ENCODE measurements at places on chromosomes 5 and 9. TPM values are rescaled to one million over a fixed set of nuclear protein-coding genes. Genes with fewer than 3 reads are reported as not detected.

The PKD2L2 gene
- polyA plus RNA-seq = not detected

The TLX3 gene
- not detected for polyA plus RNA-seq

The MOCS2 gene
- polyA plus RNA-seq = 46.4 TPM

The ZNF883 gene
- 1.3 TPM for polyA plus RNA-seq

The CDC14B gene
- polyA plus RNA-seq = 13.9 TPM

DNA sequence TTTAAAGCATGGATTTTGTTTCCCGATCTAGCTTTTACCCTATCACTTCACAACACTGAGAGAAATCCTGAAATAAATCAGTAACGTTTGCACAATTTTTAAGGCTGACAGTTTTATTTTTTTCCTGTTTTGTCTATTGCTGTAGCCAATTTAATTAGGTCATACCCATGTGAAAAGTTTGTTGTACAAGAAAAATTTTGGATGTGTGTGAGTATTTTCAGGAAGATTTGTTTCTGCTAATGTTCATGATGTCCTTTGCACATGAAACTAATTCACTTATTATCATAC, 237.8 kb downstream of the ARRDC3 start:
- no peak for DNase-seq

DNA sequence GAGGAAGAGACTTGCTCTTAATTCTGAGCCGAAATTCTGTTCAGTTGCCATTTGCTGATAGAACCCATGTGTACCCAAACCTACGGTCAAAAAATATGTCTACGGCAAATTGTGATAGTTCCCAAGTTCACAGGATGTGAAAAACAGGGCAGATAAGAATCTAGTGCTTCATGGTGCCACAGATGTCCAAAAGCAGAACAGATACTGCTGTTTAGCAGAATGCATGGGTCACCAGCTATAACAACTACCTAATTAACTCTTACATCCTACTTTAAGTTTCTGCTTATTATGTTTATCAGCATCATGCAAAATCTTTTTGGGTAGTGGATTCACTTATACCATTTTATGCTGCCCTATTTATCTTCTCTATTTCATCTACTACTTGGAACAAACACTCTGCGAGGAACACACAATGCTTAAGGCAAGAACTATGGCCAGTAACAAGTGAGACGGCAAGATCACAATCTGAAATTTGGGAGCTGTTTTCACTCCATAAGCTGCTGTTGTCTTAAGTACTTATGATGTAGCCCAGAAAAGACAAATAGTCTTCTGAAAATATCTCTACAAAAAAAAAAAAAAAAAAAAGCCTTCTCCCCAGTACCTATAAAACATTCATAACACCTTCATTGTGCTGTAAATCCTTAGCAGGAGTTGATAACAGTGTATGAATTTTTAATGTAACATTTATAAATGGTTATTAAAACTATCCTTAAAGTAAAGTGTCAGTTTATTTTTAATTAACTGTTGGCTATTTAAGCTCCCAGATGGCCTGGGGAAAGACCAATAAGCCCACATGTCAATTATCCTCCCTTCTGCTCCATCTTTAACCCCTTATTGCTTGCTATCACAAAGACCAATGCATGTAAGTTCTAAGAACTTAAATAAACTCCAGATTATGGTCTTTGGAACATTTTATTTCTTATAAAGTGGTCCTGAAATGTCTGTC, 232.3 kb downstream of the TLR4 start:
- no peak for DNase-seq

DNA sequence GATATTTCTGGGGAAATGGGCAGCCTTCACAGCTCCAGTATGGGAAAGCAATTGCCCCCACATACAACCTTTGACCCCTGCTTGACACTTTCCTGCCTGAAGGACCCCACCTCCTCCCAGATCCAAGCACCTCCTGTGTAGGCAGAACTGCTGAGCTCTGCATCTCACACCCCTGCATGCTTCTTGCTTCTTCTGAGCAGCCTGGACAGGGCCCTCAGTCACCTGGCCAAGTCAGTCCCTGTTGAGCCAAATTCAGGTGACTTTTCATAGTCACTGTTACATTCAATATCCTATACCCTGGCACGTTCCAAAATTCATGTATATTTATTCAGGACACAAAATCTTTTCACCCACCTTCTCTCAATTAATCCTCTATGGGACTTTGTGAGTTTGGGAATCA, 30.4 kb upstream of the CTSL start:
- no peak for DNase-seq

GRCh38 chr9:113482991-113483675, 19.6 kb downstream of the RGS3 start:
- DNase-seq = no peak

GRCh38 chr5:929596-929995, 36.9 kb downstream of the TRIP13 start:
- DNase-seq = no peak

DNA sequence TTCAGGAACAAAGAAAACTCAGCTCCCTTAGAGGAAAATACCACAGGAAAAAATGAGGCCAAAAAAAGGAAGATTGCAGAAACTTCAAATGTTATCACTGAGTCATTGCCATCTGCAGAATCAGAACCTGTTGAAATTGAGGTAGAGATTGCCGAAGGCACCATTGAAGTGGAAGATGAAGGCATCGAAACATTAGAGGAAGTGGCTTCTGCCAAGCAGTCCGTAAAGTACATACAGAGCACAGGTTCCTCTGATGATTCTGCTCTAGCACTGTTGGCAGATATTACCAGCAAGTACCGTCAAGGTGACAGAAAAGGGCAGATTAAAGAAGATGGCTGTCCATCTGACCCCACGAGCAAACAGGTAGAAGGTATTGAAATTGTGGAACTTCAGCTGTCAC, 30.8 kb upstream of the NIM1K start:
- DNase-seq = no peak

DNA sequence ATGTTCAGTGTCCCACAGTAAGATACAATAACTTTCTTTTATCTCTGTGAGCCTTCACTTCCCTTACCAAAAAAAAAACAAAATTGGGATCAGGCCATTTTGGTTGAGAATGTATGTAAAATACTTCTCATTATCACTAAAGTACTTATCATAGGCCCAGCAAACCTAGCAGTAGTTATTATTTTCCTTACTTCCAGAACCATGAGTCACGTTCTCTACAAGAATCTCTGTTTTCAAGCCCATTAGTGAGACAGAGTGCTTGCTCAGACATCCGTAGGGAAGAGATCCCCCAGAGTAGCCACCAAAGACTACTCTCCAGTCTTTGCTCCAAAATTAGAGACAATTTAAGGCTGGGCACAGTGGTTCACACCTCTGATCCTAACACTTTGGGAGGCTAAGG, 103.9 kb upstream of the NR5A1 start:
- no peak for DNase-seq
